Smooth muscle cell of the pulmonary artery (primary cell): ENCODE measurements at places on chromosomes 1 and 21. TPM values are rescaled to one million over a fixed set of nuclear protein-coding genes. Genes with fewer than 3 reads are reported as not detected.

Gene NKAIN1
- total RNA-seq: 0.26 and 0.40 TPM in 2 replicates

Gene KCNJ9
- under 0.01 TPM in 1 of 2 replicates, not detected in the other for total RNA-seq

Gene FCRL5
- not detected in 2 replicates for total RNA-seq

Gene ADGRL4
- total RNA-seq: 34.7 and 58.7 TPM in 2 replicates

Gene BARHL2
- not detected in 2 replicates for total RNA-seq

Gene TMEM79
- total RNA-seq: 2.0 and 2.6 TPM in 2 replicates

Gene SPOCD1
- 30.7 and 63.8 TPM in 2 replicates for total RNA-seq

Gene CD160
- total RNA-seq: not detected in 2 replicates

Gene KANK4
- total RNA-seq: 0.07 and 5.3 TPM in 2 replicates

Gene GNAT2
- total RNA-seq: 0.30 and 0.33 TPM in 2 replicates

Gene RAVER2
- total RNA-seq: 2.9 and 3.2 TPM in 2 replicates

Gene PRELP
- 2.5 and 10.8 TPM in 2 replicates for total RNA-seq

Gene ACTA1
- not detected in 2 replicates for total RNA-seq

Gene KRTAP19-4
- not detected in 2 replicates for total RNA-seq

Gene SMAP2
- total RNA-seq: 17.3 and 24.0 TPM in 2 replicates

Gene HYI
- 31.5 and 35.6 TPM in 2 replicates for total RNA-seq

Gene ANKRD13C
- total RNA-seq: 24.0 and 31.3 TPM in 2 replicates

Gene MPL
- not detected in 2 replicates for total RNA-seq

Gene LCE1B
- not detected in 2 replicates for total RNA-seq

Gene KIF17
- total RNA-seq: 0.39 and 3.3 TPM in 2 replicates

Gene PLK3
- 21.8 and 72.0 TPM in 2 replicates for total RNA-seq
